ENCODE measurements at places on chromosomes 5 and 9. TPM values are rescaled to one million over a fixed set of nuclear protein-coding genes. Genes with fewer than 3 reads are reported as not detected.

- no peak for DNase-seq
Observed at GRCh38 chr9:78566948-78567675, 270.2 kb downstream of the PSAT1 start.

- DNase-seq: no peak
Observed at GRCh38 chr9:124934290-124934689, 6.6 kb downstream of the GOLGA1 start.

GRCh38 chr9:122339579-122339978, 31.2 kb upstream of the PTGS1 start:
- no peak for DNase-seq

DNA sequence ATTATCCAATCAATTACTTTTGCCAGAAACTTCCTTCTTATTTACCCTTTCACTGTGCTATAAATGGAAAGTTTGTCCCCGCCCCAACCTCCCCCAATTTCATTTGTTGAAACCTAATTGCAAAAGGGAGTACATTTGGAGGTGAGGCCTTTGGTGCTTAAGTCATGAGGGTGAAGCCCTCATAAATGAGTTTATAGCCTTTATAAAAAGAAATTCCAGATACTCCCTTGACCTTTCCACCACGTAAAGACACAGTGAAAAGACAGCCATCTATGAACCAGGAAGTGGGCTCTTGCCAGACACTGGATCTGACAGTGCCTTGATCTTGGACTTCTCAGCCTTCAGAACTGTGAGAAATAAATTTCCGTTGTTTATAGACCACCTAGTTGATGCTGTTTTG, 82.3 kb downstream of the NUDT12 start:
- no peak for DNase-seq

GRCh38 chr5:9713959-9714586, 83.9 kb upstream of the TAS2R1 start:
- DNase-seq: no peak

- DNase-seq: no peak
Observed at GRCh38 chr9:72361217-72361616, 3.8 kb downstream of the ZFAND5 start.

DNA sequence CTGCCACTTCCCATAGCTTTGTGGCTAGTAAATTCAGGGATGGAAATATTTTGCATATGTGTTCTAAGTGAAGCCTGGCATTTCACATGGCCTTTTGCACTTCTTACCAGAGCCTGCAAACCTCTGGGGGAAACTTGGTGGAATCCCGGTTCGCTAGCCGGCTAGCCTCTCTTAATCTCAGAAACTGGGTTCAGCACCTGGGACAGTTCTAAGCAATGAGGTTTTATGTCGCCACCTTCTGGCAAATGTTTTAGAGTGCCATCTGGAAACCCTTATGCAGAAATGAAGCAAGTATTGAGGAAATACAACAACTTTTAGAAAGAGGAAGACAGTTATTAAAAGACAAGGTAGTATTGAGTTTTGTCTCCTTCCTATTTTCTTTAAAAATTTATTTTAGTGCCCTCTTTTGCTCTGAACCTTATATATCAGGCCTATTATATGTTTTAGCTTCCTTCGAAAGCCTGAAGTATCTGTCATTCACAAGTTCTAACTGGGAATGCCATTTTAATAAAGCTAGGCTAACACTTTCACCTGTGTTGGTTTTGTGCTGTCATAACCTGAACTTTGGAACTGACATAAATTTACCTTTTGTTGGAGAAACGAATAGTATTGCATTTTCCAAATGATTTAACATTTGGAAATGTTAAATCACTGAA, 963 bp upstream of the HTR1A start:
- peak; percentile 40 for DNase-seq

DNA sequence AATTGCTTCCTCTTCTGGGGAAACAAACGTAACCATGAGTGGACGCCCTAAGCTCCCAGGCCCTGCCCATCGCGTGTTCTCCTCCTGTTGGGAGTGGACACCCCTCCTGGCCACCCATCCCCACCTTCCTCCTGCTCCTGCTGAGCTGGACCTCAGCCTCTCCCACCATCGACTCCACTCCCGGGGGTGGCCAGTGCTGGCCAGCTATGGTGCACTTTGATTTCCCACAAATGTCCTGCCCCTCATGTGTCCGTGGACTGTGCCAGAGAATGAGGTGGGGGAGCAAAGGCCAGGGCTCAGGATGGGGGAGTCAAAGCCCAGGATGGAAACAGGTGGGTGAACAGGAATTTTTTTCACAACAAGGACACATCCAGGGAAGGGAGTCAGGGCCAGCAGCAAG, 62.8 kb downstream of the MED10 start:
- no peak for DNase-seq

DNA sequence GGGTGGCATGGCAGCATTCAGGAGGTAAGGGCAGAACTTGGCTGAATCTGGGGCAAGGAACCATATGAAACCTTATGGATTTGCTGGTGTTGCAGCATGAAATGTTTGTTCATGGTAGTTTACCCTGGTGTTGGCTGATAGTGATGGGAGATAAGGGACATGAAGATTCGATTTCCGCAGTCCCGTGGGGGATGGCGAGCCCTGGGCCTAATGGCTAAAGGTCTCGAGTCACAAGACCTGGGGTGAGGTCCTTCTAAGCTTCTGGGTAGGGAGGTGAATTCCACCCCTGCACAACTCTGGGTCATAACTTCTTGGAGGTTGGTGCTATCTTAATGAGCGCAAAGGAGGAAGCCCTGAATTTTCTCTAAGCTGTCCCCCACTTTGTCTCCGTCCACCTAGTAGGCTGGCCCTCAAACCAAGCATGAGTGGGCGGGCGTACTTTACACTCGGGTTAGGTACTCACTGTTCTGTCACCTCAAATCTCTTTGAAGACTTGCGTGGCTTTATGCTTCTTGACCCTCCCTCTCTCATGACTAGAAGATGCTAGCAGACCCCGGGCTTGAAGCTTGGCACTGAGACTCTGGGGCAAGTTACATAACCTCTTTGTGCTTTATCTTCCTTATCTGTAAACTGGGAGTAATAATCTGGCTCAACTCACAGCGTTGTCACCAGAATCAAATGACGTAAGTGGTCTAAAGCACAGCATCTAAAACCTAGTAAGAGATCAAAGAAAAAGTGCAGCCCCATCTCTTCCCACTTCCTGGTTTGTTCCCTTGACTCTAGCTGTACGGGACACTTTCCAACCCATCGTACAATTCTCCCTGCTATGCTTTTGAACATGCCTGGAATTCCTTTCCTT, 72.5 kb downstream of the BASP1 start:
- no peak for DNase-seq

Gene FOXD4L3
- total RNA-seq: not detected

Data from frontal cortex (tissue), 4 donors.